NCI-H1105 treated with DMSO at 0.1 percent for 48 hours (cell line): ENCODE measurements at places on chromosomes 4 and X.
A peak's percentile ranks its signal among the peaks of the same experiment; 100 is the strongest.

DNA sequence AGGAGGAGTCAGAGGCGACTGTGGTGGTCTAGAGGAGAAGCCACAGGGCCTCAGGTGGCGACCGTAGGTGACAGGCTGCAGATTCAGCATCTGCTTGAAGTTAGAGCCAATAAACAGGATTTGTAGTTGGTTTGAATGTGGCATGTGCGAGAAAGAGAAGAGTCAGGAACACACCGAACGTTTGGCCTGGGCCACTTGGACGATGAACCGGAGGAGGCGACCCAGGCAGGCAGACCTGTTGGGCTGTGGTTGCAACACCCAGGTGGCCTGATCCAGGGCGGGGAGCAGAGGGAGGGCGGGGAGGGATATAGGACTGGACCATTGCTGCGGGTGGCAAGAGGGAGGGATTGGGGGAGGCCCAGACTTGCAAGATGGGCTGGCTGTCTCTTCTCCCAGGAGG lies 10.0 kb upstream of the PSAPL1 start:
- no peak for DNase-seq

DNA sequence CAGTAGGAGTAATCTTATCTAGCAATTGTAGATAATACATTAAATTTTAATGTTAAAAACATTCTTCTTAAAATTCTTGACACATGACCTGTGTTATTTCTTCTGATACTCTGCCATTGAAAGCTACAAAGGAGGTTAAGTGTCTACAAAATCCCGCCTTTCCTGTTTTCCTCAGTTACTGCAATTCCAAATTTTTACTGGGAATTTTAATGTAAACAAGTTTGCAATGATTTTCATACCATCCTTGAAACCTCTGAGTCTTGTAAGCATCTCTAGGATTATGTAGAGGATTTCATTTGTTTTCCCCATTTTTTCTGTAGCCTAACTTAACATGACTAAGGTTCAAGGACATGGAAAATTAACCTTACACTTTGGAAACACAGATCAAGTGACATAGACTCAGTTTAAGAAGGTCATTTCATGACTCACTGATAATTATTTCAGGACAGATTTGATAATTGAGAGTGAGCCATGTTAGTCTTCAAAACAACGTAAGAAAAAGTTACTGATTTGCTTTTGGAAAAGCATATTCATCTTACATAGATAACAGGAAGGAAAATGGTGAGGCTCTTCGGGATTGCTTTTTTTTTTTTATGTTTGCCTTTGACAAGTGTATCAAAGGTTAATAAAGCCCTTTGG lies 39.6 kb upstream of the PDLIM5 start:
- DNase-seq: no peak

DNA sequence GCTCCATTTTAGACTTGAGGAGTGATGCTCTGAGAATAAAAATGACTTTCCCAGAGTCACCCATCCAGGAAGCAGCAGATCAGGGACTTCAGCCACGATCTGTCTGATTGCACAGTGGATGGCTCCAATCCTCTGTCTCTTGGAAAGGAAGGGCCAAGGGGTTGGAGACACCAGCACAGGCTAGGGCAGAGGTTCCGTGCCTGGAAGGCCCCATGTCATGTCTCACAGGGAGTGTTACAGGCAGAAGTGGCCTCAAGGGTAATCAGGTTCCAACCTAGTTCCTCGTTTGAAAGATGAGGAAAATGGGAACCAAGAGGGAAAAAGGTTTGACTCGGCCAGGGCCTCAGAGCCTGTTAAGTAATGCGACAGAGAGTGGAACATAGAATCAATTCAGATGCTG lies 160.0 kb downstream of the EFNB1 start:
- DNase-seq: no peak

GRCh38 chr4:107913283-107913899 lies 18.0 kb upstream of the CYP2U1 start:
- peak; percentile 44 for DNase-seq

DNA sequence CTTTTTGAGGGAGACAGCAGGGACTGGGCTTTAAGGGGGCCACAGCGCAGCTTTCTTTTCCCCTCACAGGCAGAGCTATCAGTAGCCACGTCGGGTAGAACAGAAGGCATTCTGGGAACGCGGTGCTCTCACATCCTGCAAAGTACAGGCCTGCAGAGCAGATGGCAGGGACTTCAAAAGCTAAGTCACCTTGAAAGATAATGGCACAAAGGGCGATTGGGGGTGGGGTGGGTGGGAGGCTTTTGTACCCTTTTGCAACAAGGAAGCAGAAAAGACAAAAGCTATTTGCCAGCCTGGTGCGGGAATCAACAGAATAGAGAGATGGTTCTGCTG lies 93.9 kb downstream of the PHKA2 start:
- no peak for DNase-seq

DNA sequence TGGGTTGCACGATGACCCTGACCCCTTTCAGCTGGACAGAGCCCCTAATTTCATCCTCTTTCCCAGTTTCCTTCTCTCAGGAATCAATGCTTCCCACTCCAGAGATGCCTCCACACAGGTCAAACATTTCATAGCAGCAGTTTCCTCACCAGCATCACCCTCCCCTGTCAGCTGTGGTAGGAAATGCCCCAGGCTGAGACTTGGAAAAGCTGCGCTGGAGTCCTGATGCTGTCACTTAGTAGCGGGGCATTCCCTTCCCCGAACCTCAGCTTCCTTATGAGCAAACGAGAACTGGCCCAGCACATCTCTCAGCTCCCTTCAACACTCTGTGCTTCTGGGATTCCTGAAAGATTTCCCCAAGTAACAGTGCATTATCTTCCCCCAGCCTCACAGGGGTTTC lies 2.7 kb downstream of the GJB1 start:
- no peak for DNase-seq

DNA sequence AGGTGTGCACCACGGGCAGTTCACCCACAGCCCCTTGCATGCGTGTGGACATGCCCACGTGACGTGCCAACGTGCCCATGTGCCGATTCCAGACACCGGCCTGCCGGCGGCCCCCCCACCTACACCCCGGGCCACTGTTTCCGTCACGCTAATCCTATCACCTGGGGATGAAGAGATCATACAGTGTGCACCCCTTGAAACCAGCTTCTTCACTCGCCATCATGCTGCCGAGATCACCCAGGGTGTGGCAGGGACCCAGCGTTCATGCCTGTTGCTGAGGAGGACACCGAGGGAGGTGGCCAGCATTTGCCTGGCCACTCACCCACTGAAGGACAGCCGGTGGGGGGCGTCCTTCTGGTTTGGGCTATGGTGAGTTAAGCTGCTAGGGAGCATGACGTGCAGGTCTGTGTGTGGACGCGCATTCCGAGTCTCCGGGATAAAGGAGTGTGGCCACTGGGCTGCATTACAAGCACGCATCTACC lies 14.1 kb downstream of the CTBP1 start:
- DNase-seq: no peak

DNA sequence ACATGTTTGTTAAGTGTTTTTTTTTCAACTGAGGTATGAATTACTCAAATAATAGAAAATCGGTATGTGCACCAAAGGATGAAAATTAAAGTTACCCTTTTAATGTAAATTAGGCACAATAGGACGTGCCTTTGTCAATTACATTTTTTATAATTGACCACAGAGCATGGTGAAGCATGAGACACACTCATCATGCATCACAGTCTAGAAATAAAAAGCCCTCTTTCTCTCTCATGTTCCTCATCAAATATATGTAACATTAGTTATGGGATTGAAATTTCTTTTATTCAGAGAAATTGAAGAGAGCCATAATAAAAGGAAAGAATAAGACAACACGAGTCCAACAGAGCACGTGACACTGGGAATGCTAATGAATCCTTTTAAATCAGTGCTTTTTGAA lies 3.5 kb downstream of the GNRHR start:
- DNase-seq: no peak

DNA sequence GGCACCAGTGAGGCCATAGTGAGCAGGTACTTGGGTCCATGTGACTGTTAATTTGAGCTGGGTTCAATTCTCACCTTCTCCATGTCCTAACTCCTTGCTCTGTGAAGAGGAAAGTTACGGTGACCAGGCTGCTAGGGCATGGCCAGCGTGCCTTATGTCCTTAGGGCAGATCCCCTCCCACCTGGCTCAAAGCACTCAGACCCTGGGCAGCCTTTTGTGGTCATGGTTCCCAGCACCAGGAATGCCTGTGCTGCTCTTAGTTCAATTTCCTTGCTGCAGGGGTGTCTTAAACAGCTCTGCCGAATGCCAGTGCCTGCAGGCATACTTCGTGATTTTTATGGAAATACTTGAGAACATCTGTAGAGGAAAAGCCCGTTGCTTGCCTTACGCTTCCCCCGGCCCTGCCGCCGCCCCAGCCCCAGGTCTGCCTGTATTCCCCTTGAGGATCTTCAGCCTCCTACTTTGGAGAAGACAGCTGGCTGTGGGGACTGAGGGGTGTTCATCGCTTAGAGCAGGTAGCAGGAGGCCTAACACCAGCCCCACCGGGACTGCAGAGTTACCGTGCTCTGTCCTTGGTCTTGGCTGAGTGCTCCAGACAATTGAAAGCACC lies 3.1 kb upstream of the CDK16 start:
- no peak for DNase-seq

GRCh38 chrX:29911673-29912072 lies 303.7 kb upstream of the MAGEB2 start:
- no peak for DNase-seq

GRCh38 chrX:114344756-114345349 lies 239.0 kb upstream of the HTR2C start:
- peak; percentile 59 for DNase-seq

GRCh38 chrX:5458300-5458842 lies 770.3 kb downstream of the NLGN4X start:
- DNase-seq: no peak

DNA sequence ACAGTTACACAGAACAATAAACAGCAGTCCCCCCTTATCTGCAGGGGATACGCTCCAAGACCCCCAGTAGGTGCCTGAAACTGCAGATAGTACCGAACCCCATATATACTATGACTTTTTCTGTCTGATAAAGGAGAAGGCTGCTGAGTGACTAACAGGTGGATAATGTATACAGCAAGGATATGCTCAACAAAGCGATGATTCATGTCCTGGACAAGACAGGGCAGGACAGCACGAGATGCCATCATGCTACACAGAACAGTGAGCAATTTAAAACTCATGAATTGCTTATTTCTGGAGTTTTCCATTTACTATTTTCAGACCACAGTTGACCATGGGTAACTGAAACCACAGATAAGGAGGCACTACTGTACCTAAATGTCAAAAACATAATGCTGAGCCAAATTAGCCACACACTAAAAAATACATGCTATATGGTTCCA lies 76.1 kb downstream of the MANBA start:
- DNase-seq: no peak

GRCh38 chrX:135477576-135477975 lies 42.9 kb upstream of the INTS6L start:
- DNase-seq: peak; percentile 80

GRCh38 chrX:108001218-108001814 lies 19.1 kb upstream of the TEX13B start:
- peak; percentile 72 for DNase-seq

DNA sequence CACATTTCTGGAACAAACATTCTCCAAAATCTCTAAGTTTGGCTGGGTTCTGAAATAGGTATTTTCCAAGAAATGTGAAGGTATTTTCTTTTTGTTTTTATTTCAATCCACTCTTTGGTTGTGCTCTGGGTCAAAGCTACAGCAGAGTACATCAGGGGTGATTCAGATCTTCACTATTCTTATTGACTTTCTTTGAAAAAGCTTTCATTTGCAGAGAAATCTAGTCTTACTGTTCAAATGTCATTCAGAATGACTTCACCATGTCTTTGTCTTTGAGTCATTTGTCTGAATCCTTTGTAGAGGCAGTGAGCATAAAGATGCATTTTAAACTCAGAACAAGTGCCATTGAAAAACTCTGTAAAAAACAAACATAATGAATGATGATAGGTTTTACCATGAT lies 547.2 kb upstream of the ADGRL3 start:
- no peak for DNase-seq

DNA sequence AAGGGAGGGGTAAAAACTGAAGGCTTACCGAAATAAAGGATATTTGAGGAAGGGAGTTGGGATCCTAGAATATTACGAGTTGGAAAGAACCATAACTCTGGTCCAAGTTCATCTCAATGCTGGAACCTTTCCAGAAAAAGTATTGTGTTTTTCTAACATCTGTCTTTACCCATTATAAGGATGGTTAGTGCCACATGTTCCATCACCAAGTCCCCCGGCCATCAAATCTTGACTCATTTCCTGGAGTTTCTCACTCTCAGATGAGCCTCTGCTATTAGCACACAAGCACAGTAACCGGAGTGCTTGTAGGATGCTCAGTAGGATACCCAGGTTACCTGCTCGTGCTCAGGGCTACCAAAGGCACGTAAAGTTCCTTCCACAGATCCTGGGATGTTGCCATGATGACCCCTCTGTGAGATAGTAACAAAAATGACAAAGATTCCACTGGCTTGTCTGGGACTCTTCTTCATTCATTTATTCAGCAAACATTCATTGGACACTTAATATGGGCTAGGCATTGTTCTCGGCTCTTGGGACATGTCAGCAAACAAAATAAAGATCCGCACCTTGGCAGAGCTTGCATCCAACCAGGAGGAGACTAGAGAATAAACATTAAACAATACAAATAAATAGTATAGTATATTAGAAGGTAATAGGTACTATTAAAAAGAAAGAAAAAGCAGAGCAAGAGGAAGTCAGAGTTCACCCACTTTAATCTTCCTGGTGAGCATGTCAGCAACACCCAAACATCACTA lies 36.3 kb downstream of the PKD2 start:
- DNase-seq: no peak

DNA sequence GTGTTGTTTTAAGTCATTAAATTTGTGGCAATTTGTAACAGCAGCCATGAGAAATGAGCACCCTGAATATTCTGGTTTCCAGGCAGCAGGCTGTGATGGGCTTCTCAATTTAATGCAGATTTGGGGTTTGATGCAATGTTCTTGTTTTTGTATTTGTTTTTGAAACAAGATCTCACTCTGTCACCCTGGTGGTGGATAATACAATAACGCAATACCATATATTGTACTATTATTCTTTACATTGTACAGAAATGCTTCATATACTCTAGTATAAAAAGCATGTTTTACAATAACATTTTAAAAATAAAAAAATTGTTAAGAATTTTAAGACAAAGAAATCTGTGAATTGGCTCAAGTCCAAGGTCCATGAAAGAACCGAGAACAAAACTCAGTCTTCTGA lies 129.1 kb downstream of the USP46 start:
- no peak for DNase-seq

- DNase-seq: no peak
Observed at GRCh38 chr4:1938027-1938426, 66.8 kb downstream of the NSD2 start.

DNA sequence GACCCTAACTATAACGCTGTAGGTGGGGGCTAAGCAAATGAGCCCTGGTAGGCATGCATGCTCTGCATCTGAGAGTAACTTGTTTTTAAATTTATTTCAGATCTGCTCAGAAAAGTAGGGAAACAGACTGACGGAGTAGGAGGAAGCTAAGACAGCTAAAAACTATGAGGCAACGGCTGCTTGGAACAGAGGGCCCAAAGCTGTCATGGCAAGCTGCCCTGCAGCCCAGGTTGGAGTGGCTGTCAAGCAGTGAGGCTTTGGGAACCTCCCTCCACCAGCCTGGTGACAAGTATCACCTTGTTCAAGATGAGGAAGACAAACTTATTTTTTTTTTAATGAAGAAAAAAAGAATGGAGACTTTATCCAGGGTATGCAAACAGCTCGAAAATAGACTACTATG lies 439.8 kb downstream of the NLGN4X start:
- DNase-seq: no peak

GRCh38 chrX:97322401-97322800 lies 438.7 kb downstream of the RPA4 start:
- no peak for DNase-seq
